ENCODE measurements at places on chromosomes 16 and 17.

- DNase-seq, result no peak
These were observed 17.5 kb upstream of the WFIKKN2 start for GRCh38 chr17:50817838-50818237.

DNA sequence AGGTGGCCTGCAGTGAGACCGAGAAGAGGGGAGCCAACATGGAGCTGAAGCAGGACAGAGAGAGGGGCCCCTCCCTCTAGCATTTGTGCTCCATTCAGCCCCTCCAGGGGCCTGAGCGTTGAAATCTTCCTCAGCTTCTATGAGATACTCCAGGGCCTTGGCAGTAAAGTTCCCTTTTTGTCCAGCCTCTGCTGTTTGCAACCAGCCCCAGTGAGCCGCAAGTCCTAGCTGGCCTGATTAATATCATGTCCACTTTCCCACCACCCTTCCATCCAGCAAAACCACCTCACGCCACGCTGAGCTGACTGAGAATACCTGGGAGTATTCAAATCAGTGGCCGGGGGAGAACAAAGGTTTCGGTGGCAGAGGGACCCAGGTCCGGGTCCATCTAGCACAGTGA lies 11.7 kb upstream of the RPH3AL start:
- DNase-seq, result no peak

DNA sequence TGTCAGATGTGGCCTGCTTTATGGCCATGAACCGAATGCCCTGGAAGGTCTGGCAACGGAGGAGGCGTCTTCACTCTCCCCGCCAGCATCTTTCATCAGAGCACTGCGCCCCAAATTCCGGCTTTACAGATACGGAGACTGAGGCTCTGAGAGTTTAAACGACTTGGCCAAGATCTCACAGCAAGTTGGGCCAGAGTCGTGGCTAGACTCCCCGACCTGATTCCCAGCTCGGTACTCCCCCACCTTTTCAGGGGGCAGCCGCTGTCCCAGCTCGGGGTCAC lies 1.7 kb downstream of the NGFR start:
- no peak for DNase-seq

DNA sequence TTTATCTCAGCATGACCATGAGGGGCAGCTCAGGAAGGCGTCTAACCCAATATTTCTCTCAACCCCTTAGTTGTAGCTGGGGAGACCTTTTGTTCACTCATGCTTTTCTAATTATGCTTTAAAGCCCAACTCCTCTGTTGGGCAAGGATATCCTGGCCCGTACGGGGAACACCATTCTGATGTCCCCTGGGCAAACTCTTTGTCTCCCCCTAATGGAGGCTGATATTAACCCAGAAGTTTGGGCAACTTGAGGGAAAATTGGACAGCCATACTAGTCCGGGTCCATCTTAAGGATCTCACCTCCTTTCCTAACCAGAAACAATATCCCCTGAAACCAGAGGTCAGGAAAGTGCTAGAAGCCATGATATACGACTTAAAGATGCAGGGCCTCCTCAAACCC lies 143.7 kb upstream of the COX10 start:
- DNase-seq, result no peak

DNA sequence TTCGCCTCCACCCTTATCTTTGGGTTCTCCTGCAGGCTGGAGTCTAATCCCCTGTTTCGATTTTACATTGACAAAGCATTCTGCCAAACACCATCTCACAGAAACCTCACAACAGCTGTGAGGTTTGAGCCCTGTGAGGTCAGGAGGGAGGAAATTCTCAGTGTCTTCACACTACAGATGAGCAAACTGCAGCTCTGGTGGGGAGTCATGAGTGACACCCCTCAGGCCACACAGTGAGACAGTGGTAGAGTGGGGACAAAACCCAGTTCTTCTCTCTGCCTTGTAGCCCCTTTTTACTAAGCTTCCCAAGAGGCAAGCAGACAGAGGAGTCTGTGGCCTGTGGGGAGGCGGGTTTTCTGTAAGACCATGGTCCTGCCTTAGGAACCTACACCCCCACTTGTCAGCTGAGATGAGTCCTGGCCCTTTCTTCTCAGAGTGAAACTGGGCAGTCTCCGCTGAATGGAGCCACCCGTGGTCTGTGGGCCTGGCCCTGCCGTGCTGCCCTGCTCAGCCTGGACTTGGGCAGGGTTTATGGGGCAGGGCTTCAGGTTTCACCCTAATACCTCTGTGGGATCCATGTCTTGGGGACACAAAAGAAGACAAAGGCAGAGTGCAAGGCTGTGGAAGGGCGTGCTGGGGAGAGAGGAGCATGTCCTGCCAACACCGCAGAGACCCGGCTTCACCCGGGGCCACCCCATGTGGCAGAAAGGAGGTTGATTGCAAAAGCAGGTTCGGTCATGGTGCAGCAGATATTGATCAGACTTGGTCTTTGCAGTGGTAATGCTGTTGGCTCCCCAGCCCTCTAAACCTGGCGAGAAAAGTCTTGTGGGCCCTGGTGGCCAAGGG lies 59.0 kb downstream of the ABR start:
- no peak for DNase-seq

- DNase-seq, result no peak
These were observed 7.5 kb downstream of the TMEM235 start for GRCh38 chr17:78238823-78239488.

DNA sequence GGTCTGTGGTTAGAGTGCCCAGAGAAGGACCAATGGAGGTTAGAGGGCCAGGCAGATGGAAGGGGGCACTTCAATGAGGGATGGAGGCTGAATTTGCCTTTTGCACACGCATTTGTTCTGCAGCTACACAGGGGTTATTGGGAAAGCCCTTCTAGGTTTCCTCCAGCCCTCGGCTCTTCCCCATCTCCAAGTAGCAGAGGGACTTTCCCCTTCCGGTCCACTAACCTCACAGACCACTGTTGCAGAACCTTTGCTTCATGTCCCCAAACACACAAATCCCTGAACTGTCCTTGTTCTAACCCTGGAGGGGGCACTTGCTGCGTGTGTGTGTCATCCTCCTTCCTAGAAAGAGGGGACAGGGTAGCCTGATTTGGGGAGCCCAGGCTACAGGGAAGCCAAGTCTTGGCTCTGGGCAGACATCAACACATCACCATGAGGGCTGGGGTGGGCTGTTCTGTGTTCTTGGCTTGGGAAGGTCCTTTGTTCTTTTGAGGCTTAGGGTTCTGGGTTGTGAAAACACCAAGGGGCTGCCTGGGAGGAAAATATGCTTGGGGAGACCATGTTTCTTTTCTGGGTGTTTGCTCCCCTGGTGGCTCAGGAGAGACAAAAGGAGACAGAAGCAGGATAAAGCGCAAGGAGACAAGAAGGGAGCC lies 7.3 kb upstream of the NR1D1 start:
- DNase-seq, result peak; percentile 46

- no peak for DNase-seq
These were observed 519.7 kb upstream of the CA10 start for GRCh38 chr17:52678211-52678610.

DNA sequence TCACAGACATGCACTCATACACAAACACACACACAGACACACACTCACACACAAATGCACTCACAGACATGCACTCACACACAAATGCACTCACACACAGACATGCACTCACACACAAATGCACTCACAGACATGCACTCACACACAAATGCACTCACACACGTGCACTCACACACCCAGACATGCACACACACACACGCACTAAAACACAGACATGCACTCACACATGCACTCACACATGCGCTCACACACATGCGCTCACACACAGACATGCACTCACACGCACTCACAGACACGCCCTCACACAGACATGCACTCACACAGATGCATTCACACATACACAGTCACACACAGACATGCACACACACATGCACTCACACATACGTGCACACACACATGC lies 2.7 kb upstream of the ZNF469 start:
- DNase-seq, result no peak

GRCh38 chr16:58110571-58111301 lies 18.4 kb downstream of the CFAP20 start:
- DNase-seq, result peak; percentile 53

DNA sequence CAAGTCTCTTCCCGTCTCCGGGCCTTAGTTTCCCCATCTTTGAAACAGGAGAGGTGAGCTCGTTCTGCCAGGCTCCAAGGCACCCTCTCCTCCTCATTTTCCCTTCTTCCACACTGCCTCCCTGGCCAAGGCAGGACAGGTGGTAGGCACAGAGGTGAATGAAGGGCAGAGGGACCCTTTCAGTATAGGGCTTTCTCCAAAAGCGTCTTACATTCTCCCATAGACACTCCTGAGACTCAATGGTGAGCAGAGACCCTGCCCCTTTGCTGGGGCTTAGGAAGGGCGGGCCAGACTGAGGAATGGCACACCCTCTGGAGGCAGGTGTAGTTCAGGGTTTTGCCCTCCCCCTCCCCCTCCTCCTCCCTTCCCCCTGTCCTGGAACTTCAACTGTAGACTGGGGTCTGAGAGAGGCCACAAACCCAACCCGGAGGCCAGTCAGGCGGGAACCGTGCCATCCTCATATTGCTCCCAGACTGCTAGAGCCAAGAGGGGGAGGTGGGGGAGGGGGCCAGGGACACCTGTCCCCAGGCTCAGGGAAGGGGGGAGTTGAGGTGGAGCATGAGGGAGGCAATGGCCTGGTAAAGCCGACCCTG lies 1.9 kb downstream of the PLEKHH3 start:
- DNase-seq, result no peak

DNA sequence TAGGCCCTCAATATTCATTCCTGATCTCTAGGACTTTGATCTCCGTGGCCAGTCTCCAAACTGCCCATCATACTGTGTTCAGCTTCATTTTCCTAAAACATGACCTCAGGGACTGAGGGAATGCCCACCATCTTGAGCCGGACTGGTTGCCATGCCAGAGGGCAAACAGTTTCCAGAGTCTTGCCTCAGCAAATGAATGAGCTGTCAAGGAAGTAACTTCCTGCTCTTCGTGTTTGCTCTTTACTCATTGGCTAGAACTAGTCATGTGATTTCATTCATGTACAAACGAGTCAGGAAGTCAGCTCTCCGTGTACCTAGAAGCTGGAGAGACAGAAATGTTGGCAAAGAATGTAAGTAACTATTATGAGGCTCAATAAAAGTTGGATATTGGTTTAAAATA lies 50.2 kb downstream of the ANKFN1 start:
- peak; percentile 7 for DNase-seq

GRCh38 chr16:22320572-22321339 lies 23.5 kb downstream of the POLR3E start:
- no peak for DNase-seq

- peak; percentile 52 for DNase-seq
These were observed 37.5 kb downstream of the AKAP10 start for GRCh38 chr17:19939993-19940721.

GRCh38 chr16:15573274-15573895 lies 69.6 kb downstream of the MARF1 start:
- DNase-seq, result no peak

DNA sequence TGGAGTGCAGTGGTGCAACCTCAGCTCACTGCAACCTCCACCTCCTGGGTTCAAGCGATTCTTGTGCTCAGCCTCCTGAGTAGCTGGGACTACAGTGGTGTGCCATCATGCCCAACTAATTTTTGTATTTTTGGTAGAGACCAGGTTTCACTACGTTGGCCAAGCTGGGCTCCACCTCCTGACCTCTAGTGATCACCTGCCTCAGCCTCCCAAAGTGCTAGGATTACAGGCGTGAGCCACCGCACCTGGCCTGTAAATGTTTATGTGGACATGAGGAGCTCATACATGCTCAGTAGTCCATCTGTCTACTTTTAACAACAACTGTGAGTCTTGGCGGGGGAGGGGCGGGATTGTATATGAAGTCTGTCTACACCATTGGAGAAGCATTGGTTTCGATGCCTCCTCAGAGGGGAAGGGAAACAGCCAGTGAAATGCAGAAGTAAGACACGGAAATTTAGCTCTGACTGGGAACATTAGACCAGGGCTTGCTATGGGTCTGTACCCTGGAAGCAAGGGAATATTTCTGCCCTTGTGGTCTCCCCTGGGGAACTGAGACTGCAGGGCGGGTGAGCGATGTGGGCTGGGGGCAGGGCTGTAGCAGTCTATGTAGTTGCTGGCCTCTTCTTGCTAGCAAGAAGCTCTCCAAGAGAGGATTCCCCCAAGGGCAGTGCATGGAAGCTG lies 9.3 kb downstream of the NUBP1 start:
- DNase-seq, result no peak

DNA sequence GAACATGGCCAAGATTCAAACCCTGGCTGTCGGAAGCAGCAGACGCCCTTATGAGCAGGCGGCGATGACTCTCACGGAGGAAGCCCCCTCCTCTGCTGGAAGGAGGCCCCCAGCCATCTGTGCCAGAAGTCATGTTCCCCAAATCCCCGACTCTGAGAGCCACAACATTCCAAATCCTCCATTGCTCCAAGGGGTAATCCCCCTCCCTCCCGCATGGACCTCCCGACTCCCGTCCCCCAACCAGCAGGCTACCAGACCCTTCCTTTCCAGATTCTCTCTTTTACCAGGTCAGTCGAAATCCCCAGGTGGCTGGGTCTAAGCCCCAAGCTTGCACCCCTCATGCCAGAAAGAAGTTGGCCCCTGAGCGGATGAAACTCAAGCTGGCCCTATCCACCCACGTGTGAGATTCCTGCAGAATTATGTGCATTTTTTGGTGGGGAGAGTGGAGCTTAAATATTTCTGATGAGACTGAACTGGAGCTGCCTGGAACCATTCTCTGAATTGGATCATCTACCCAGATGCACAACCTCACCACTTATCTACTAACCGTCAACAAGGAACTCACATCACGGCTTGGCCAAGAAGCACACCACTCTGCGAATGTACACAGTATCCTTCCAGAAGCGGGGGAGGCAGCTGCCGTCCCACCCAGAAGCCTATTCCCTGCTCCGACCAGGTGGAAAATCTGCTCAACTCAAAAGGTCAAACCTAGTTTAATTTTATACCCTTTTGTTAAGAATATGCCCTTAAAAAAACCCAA lies 283.5 kb downstream of the C16orf95 start:
- DNase-seq, result no peak

DNA sequence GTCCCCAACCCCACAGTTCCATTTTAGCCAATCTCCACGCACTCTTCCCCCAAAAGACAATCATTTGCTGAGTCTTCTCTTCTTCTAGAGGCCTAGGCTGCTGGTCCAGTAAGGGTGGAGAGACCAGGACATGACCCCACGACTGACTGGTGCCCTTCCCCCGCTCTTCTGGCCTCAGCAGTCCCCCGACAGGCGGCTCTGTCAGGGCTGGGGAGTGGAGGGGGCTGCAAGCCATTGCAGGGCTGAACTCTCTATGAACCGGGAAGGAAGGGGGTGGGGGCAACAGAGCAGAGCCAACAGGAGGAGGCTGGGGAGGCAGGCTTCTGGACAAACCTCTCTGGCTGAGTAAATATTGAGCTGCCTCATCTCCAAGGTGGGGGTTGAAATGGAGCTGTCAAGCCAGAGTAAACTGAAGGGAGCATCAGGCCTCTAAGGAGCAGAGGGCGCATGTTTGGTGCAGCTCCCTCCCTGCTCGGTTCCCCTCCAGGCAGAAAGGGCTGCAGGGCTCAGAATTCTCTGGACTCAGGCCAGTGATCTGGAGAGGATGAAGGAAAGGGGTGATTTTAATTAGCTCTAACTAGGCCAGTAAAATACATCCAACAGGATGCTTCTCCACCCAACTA lies 8.7 kb downstream of the HOXB1 start:
- no peak for DNase-seq

GRCh38 chr16:20404637-20405036 lies at the start of gene PDILT:
TSS of gene PDILT (minus strand) at chr16:20404737. CDS start at chr16:20399300, 5,437 bp downstream.
- no peak for DNase-seq

GRCh38 chr17:72604518-72604917 lies 483.7 kb downstream of the SOX9 start:
- DNase-seq, result no peak

All from AG10803 (cell line).